ENCODE measurements at places on chromosomes 2 and 18.
A peak's percentile ranks its signal among the peaks of the same experiment; 100 is the strongest.

DNA sequence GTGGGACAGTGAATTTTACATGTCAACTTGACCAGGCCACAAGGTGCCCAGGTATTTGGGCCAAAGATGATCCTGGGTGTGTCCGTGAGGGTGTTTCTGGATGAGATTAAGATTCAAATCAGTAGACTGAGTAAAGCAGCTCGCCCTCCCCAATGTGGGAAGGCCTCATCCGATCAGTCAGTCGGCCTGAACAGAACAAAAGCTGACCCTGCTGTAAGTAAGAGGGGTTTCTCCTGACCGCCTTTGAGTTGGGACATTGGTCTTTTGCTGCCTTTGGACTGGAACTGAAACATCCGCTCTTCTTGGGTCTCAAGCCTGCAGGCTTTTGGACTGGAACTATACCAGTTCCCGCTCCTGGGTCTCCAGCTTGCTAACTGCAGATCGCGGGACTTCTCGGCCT lies 233.3 kb downstream of the KLHL29 start:
- DNase-seq: no peak

- peak; percentile 4 for DNase-seq
Observed at GRCh38 chr18:37334631-37335408, 230.8 kb downstream of the CELF4 start.

GRCh38 chr2:86275384-86275799 lies 62.0 kb downstream of the REEP1 start:
- no peak for DNase-seq

- no peak for DNase-seq
Observed at GRCh38 chr2:224449212-224450147, 47.6 kb upstream of the FAM124B start.

- no peak for DNase-seq
Observed at GRCh38 chr2:421406-421805, 133.5 kb upstream of the ALKAL2 start.

- DNase-seq: no peak
Observed at GRCh38 chr2:88342749-88343148, 109.7 kb downstream of the FOXI3 start.

DNA sequence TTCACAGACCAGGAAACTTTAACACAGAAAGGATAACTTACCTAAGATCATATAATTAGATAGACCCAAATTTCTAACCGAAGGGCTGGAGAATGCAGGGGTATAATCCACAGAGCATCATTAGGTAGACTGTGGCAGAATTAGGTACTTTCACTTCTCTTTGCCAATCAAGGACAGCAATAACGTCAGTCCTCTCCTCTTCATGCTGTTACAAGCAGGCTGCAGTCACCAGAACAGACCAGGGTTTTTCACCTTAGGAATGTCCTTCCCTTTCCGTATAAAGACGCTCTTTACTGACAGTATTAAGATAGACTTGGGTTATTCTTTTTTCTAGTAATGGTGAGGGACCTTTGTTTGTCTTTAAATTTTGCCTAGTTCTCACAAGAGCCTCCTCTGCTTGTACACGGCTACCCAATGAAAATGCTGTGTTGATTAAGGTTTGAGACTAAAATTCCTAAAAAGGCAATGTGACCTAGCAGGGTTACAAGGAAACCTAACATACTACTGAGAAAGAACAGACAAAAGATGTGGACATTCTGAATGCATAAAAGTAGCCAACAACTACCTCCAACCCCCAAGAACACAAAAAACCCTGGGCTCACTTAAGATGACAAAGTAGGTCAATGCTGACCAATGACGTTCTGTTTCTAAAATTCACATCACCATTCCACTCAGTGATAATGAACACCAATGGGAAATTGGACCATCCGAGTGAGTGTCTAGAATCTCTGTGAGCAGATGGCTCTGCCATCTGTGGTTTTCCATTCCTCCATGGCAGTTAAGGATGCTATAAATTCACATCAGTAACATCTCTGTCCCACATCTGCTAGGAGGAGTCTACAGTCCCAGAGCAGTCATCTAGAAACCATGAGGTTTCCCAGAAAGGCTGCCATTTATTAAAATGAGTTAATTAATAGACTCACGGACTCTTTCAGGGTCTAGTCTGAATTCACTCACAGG lies 2.1 kb downstream of the PDIA6 start:
- DNase-seq: no peak

GRCh38 chr2:38176619-38177021 lies 100.7 kb upstream of the CYP1B1 start:
- DNase-seq: no peak

- no peak for DNase-seq
Observed at GRCh38 chr18:39348757-39349156, 1783.2 kb upstream of the CELF4 start.

DNA sequence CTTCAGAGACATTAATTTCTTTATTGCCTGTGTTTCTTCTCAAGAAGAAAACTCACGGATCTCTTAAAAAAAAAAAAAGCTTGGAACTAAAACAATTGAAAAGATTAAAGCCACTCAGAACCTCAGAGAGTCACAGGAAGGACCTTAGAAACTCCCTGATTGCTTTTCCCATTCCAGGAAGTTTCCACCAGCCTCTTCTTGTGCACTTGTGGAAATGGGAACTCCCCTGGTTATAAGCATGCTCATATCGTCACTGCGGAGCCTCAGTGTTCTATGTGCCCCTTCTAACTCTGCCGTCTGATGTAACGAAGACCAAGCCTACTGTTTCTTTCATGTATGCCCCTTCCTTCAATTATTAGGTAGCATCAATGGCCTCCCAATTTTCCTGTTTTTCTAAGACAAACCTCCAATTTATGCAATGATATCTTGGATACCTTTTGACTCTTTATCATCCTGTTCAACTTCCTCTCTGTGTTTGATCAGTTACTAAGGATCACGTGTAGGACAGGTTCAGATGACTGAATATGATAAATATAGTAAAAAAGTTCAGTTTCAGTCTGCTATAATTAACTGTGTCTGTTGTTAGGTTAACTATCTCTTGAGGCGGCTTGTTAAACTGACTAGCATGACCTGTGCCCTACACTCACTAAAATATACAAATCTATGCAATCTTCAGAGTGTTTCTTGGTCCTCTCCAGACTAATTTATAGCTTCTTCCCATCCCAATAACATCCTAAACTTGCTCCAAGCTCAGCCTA lies 593.7 kb upstream of the CHAC2 start:
- DNase-seq: no peak

DNA sequence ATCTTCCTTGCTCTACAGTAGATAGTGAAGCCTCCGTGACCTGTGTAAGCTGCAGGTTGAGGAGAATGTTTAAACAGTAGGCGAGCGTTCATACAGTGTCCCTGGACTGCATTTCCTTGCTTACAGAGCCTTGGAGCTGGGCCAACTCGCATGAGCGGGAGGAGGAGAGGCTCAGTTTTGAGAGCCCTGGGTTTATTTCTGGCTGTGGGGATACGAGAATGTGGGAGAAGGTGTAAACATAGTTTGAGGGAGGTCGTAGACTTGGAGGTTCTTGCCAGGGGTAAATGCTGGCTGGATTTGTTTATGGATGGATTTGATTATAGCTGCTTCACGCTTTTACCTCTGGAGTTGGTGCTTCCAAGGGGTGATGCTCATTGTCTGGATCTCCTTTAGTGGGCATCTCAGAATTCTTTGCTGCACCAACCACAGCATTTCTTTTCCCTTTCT lies 20.8 kb downstream of the CRIM1 start:
- no peak for DNase-seq

DNA sequence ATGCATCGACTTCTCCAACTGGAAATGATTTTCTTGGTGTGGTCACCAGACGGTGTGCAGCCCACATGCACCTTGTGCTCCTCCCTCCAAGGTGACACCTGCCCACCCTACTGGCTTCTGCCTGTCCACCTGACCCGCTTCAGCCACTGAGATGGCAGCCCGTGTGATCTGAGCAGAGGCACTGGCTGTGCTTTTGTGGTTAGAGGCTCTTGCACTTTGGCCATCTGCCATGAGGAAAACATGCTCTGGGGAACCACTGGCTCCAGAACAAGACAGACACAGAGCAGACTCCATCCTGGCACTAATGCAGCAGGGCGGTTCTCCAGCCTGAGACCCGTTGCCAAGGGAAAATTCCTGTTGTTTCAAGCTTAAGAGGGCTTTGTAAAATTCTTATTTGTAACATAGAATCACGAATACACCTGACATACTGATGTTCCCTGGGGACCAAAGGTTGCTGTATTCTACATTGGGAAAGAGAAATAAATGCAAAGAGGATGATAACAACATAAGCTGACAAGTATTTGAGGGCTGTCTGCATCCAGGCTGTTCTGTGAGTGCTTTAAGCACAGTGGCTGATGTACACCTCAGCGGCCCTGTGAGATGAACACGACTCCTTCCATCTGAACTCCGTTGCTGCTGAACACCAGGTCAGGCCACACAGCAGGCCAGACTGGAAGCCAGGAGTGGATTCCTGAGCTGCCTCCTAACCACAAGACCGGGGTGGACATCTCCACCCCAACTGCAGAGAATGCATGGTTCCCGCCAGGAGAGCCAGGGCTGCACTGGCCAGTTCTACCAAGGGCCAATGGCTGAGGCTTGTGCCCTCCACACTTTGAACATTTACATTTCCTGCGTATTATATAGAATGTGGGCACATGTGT lies 820.4 kb downstream of the GALR1 start:
- DNase-seq: no peak

DNA sequence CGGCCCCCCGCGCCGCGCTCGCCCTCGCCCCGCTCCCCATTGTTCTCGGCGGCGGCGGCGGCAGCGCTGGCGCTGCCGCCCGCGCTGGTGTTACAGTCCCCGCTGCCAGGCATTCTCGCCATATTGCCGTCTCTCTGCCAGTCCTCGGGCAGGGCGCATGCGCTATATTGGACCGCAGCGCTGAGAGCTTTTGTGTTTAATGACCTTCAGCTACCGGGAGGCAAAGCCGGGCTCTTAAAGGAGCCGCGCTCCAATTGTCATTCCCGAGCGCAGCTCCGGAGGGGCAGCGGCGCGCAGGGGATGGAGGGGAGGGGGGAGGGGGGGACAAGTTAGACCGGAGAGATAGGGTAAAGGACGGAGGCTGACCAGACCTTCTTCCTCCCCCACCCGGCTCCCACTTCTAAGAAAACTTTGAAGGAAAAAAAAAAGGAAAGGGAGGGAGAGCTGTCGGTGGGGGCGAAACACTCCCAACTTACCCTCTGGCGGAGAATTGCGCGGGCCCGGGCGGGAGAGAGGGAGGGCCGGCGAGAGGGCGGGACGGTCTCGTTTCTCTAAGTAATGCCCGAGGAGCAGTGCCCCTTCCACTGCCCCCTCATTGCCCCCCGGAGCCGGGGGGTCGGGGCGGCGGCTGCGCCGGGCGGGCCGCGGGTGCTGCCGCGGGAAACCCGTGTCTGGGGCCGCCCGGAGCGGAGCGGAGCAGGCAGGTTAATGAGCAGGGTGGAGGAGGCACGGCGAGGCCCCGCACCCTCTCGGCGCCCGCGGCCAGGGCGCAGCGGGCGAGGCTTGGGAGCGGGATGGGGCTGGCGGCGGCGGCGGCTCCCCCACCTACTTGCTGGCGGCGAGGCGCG lies at the start of gene KCTD1:
KCTD1 (minus strand) TSS at position 139 of the 848 bp plus-strand sequence; CDS start at position 122, 17 bp downstream.
- DNase-seq: no peak

GRCh38 chr18:75064513-75064905 lies 144.4 kb downstream of the PTGR3 start:
- DNase-seq: no peak

- no peak for DNase-seq
Observed at GRCh38 chr2:238742066-238742465, 105.8 kb upstream of the TWIST2 start.

- DNase-seq: peak; percentile 10
Observed at GRCh38 chr2:39059366-39059952, 61.4 kb downstream of the SOS1 start.

GRCh38 chr2:168948621-168949212 lies 47.6 kb downstream of the G6PC2 start:
- no peak for DNase-seq

DNA sequence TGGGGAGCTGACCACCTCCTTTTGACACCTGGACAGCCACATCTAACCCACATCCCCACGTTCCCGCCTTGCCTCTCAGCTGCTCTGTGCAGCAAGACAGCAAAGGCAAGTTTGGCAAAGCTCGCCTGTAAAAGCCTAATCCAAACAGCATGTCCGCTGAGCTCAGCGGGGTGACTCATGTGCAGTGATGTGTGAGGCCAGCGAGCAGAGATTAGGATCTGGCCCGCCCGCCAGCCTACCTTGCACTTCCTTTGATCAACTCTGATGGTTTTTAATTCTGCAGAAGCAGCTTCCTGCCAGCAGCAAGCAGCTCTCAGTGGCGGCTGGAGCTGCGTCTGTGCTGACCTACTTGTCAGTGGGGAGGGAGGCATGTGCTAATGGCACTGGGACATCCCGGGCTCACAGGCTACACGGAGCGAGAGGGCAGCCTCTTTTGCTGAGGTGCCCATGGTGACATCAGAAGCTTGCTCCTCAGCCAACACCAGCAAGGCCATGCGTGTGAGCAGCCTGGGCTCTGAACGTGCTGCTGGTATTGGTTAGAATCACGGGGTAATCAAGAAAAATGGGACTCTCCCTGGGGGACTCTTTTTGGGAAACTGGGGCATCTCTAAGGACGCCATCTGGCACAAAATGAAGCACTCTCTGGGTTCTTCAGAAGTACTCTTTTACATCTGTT lies 36.0 kb upstream of the EML4 start:
- DNase-seq: peak; percentile 93

- no peak for DNase-seq
Observed at GRCh38 chr18:8959551-8960135, 142.9 kb upstream of the NDUFV2 start.

DNA sequence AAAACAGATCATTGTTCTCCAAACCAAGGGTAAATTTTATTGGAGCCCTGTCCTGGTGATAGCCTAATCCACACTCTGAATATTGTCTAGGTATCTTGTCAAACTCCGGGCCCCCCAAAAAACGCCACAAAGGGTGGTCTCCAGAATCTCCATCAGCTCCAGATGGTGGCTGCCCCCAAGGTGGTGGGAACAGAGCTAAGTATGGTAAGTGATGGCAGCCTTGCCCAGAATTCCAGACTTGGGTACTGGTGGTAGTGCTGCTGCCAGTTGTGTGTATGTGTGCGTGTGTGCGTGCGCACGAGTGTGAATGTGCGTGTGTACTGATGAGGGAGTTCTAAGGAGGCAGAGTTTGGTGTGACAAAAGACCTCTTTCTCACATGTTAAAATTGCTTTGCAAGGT lies 51.2 kb downstream of the GREB1 start:
- no peak for DNase-seq

DNA sequence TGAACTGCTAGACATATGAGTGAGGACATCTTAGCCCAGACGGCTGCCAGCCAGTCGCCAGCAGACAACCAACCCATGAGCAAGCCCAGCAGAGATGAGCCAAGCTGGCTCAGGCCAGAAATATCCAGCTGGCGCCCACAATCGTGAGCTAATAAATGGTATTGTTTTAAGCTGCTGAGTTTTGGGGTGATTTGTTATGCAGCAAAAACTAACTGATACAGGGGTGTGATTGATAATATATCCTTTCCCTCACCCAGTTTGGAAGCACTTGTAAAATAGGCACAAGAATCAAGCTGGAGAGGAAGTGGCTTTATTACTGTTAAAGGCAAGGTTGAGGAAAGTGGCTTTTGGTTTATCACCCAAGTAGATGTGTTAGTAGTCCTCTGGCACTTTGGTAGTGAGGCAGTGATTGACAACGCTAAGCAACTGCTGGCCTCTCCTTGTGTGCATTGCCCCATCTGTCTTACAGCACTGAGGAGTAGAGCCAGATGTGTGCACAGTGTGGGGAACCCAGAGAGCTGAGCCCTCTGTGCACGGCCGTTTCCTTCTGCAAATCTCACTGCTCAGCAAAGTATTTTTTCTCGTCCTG lies 110.1 kb downstream of the MYO1B start:
- no peak for DNase-seq
